ENCODE measurements at places on chromosomes 12 and 14.

DNA sequence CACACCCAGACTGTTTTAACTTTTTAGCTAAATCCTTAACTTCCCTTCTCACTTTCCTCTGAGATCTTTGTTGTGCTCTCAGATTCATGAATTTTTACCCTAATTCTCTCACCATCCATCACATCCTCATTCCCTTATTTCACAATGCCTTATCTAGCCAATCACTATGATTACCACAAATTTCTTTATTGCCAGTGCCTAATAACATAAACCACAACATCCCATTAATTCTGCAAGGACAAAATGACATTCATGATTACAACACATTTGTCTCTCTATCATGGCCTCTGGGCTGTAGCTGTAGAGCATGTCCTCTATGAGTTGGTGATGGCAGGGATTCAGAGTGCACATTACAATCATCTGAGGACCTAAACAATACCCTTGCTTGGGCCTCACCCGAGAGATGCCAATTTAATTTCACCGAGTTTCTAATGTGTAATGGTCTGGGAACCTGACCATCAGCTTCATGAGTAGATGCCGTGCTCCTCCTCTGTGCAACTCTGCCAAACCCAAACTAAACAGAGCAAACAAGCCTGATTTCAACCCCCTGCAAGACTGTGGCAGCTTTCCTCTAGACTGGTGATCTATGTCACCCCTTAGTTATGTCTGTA, 99.3 kb downstream of the SPTSSA start:
- DNase-seq: no peak

DNA sequence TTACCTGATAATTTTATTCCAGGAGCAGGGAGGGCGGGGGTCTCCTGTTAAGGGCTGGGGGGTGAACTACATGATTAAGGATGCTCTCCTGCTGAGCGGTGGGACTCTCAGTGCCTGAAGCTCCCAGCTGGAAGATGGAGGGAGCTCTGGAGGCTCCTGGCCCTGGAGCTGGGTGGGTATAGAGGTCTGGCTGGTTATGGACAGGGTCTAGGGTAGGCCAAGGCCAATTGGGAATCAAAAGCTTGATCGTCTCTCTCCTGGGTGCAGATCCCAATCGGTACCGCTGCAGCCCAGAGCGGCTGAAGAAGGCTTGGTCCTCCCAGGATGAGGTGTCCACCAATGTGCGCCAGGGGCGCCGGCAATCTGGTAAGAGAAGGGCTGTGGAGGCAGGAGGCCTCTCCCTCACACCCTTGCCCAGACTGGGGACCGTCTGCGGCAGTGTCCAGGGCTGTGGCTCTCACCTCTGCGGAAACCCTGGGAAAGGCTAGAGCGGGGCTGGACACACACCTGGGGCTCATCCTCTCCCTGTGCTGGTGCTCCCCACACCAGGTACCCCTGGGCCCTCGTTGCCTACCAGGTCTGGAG, 28.4 kb downstream of the PLEKHG3 start:
- DNase-seq: no peak

DNA sequence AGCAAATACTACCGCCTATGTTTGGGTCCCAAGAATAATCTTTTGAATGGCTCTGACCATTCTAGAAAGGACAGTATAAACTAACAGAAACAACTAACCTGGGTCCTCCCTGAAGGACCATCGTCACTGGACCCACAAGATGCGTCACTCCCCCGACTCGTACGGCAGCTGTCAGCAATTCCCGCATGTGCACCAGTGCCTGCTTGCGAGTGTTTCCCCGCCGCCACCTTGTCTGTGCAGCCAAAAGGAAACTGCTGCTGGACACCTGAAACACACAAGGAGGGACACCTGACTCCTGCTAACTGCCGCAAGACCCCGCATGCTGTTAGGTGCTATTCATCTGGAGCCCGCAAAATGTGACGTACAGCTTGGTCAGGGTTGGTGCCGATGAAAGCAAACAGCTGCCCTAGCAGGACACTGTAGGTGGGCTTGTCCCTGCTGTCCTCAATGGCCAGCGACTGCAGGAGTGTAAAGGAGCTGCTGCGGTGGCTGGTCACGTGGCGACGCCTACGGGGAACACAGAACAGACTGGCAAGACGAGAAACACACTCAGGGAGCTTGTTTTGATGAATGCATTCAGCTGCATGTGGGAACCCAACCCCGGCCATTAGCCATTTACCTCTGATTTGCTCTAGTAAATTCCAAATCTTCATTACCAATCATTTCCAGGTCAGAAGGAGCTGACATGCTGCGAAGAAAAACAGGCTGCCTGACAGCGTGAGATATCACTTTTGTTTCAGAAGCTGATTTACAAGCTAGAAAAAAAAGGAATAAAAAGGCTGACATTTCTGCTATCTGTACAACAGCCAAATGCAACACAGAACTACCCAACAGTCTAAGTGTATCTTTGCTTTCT, 118.1 kb downstream of the TRAFD1 start:
- no peak for DNase-seq

DNA sequence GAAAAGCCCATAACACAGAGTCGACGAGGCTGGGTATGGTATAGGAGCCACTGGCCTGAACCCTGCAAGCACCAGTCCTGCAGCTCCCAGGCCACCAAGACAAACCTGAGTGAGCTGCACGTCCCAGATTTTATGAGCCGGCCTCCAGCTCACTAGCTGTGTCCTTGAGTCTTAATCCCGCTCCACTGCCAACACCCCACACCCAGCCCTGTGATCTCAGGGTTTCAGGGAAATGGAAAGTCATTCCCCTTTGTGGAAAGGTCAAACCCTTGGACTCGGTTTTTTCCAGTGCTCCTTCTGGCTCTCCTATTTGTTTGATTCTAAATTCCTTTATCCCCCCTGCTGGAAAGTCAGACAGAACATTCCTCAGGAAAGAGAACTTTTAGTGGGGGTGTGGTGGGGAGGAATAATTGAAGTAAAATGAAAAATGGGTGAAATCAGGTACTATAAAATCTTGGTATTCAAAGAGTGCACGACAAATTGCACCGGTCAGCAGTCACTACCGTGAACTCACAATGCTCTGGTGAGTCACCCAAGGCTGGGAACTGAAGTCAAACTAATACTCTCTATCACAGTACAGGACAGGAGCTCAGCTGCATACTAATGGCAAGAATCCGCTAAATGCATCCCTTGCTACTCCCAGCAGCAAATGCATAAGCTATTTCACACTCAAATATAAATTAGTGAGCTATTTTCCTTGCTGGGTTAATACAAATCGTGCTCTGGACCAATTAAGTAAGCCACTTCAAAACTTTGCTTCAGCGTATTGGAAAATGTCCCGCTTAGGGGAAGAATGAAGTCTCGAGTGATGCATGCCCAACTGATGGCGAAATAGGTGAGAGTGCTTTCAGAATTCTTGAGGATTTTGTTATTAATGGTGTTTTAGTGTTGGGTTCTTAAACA, 9.0 kb downstream of the PITPNM2 start:
- no peak for DNase-seq

All from NCI-H1048 (cell line).